Heart left ventricle (tissue), 16 donors: ENCODE measurements at places on chromosomes 2 and 18. TPM values are rescaled to one million over a fixed set of nuclear protein-coding genes. Genes with fewer than 3 reads are reported as not detected.

The SLC1A4 gene
- total RNA-seq = 19.9 TPM

GRCh38 chr18:8520266-8520665, 89.0 kb upstream of the RAB12 start:
- no peak for DNase-seq

The RAB6D gene
- not detected for total RNA-seq

DNA sequence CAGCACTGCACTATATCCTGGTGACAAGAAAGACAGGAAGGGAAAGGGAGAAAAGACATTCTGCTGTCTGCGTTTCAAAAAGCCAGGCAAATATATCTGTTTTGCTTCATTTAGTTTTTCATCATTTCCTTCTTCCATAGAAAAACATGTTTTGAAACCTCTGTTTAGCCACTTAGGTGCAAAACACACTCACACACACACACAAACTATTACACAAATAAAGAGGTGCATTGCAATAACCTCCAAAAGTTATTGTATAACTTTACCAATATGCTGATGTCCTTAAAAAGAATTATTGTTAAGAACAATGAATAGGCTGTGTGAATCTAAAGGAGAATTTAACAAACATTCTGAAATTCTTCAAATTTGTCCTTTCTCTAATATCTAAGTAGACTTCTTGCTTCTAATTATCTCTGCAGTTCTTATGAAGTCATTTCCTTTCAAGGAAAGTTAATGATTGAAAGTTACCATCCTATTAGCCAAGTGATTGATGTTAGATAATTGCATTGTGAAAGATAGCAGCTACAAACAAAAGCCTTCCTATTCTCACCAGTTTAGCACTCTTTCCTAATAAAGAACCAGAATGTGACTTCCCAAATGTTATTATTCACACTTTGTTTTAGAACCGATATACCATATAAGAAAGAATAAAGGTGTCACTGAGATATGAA, 516.7 kb downstream of the KCNJ3 start:
- DNase-seq = no peak

The XDH gene
- total RNA-seq = not detected

GRCh38 chr18:6557770-6558248, 143.1 kb upstream of the L3MBTL4 start:
- no peak for DNase-seq

GRCh38 chr2:111910609-111911277, 12.3 kb downstream of the MERTK start:
- no peak for DNase-seq
